ENCODE measurements at places on chromosomes 2 and 18.

GRCh38 chr2:210303498-210303897, 11.5 kb downstream of the MYL1 start:
- no peak for DNase-seq

- no peak for DNase-seq
Observed at GRCh38 chr2:42193722-42194187, 24.6 kb downstream of the EML4 start.

DNA sequence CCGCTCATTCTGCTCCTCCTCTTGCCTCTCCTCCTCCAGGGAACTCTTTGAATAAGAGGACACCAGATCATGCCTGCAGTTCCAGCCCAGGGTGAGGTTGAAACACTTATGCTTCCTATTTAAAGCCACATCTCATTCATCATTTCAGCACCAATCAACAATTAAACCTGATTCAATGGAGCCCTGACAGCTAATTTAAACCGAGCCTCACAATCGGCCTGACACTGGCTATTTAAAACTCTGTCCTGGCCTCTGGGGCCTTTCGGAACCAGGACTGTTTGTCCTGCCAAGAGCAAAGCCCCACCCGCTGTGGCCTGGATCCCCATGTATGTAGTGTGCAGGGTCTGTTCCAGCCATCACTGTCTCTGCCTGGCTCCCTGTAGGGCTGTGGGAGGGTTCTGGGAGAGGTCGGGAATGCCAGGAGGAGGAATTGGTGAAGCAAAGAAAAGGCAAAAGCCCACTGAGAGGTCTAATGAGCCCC, 97.4 kb downstream of the MCFD2 start:
- no peak for DNase-seq

DNA sequence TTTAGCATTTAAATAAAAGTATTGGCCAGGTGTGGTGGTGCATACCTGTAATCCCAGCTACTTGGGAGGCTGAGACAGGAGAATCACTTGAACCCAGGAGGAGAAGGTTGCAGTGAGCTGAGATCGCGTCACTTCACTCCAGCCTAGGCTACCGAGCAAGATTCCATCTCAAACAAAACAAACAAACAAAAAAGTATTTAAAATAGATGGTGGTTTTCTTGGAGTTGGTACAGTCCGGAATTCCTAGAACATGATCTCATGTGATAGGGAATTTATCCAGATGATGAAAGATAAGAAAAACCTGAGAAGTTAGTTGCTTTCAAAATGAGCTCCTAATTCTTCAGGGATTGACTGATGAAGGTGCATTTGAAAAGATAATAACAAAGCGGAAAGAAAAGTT, 62.0 kb downstream of the BIRC6 start:
- DNase-seq: peak; percentile 85

DNA sequence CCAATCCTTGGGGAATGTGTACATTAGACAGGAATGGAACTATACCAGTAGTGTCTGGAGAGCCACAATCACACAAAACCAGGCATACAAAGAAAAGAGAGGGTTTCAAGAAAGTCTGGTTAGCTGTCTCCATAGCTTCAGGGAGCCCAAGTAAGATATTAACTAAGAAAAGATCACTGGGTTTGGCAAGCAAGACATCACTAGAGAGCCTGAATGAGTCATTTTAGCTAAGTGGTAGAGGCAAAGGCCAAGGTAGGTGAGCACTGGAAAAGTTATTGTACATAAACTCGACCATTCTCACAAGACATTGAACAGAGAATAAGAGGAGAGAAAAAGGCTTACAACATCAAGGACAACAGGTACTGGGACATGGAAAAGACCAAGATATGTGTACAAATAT, 143.8 kb upstream of the ARL4C start:
- DNase-seq: no peak

GRCh38 chr2:214244847-214245246, 166.0 kb upstream of the VWC2L start:
- no peak for DNase-seq

- DNase-seq: no peak
Observed at GRCh38 chr18:56541340-56541739, 97.1 kb downstream of the TXNL1 start.

GRCh38 chr18:40608226-40608625, 1346.8 kb upstream of the PIK3C3 start:
- DNase-seq: no peak

DNA sequence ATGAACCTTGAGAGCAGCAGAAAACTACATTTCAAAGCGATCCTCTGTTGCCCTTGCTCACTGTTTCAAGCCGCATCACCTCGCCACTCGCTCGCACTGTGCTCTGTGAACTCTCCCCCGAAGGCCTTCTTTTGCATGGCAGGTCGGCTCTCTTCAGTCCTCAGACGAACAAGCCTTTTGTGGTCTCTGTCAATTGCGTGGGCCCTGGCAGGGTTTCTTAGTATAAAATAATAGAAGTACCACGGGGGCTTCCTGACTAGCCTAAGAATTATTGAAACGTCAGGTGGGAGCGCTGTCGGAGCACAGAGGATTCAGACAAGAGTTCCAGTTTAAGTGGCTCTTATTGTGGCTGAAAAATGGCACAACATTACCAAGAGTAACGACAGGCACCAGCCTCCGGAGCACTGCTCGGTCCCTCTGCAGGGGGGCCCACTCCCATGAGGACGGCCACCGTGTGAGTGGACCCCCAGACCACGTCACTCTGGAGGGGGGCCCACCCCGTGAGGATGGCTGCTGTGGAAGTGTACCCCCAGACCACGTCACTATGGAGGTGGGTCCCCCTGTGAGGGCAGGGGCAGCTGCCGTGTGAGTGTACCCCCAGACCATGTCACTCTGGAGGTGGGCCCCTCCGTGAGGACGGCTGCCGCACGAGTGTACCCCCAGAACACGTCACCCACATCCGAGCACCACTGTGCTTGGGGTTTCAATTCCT, 237.7 kb downstream of the HDAC4 start:
- DNase-seq: no peak

- no peak for DNase-seq
Observed at GRCh38 chr18:26764177-26764576, 101.3 kb downstream of the AQP4 start.

- no peak for DNase-seq
Observed at GRCh38 chr2:213420828-213421385, 136.6 kb downstream of the SPAG16 start.

DNA sequence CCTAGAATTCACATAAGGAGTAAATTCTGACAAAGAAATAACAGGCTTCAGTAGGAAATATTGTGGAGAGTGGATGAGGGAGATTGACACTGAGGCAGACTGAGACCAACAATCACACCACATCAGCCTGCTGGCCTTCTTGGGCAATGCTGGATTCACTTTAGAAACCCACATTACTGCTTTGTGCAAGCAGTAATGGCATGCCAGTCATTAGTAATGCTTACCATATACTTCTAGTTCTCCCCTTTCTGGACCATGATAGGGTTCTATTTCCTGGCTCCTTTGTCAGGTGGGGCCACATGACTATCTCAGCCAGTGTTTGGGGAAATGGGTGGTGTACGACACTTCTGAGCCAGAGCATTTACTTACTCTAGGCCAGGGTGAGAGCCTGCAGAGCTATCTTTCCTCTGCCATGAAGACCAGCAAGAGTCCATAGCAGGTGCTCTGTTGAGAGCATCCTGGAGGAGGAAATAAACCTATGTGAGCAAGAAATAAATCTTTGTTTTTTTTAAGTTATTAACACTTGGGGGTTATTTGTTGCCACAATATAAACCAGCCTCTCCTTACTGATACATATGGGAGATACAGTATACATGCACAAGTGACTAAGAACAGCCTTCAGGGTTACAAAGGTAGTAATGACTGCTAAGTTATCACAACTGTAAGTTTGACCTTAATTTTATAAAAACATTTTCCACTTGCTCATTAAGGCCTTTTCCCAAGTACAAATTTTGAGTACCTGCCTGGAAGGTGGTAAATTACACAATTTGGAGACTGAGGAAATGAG, 89.3 kb upstream of the TANK start:
- DNase-seq: no peak

DNA sequence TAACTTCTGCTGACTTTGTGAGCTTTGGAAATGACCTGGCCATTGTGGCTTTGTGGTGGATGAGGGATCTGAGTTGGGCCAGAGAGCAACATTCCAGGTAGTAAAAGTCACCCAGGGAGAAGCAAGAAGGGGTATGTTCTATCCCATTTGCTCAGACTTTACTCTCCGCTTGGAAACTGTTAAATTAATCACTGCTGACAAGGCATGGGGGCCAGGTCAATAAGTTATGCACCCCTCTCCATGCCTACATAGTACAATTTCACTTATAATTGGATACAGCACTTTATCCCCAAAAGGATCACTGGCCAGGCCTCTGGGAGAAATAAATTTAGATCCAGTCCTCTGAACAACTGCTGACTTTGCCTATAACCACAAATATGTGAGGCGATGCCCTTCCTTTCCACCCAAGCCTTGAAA, 92.1 kb downstream of the RPRM start:
- no peak for DNase-seq

- peak; percentile 54 for DNase-seq
Observed at GRCh38 chr2:30239308-30239985, 8.1 kb downstream of the LBH start.

DNA sequence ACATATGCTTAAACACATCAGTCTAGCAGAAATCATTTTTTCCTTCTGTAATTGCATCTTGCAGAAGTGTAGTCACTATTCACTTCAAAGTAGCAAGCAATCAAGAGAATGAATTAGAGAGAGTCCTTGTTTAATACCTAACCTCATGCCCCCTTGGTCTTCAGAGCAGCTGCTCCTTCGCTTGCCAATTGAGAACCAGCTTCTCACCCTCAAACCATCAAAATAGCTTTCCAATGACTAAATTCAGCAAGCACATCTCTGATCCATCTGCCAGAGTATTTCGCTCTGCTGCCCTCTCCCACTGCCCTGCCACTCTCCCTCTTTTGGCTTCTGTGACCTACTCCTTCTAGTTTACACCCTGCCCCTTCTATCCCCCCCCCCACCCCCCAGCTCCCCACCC, 120.7 kb upstream of the AGAP1 start:
- peak; percentile 13 for DNase-seq

DNA sequence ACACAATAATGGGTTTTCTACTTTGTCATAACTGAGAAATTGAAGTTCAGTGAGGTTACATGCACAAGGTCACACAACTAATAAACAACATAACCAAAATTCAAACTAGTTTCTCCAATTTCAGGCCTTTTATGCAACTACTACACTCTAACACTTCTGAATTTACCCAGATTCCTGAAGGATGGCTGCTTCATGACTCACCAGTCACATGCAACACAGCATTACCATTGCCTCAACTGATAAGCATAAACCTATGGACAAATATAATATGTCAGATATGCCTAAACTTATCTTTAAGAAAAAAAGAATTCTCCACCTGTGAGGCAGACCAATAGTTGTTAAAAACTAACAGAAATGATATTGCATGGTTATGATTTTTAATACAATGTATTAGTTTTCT, 586.5 kb upstream of the SLC8A1 start:
- peak; percentile 50 for DNase-seq

- no peak for DNase-seq
Observed at GRCh38 chr2:241891315-241891987, 21.9 kb downstream of the RTP5 start.

GRCh38 chr2:30283931-30284565, 52.7 kb downstream of the LBH start:
- no peak for DNase-seq

DNA sequence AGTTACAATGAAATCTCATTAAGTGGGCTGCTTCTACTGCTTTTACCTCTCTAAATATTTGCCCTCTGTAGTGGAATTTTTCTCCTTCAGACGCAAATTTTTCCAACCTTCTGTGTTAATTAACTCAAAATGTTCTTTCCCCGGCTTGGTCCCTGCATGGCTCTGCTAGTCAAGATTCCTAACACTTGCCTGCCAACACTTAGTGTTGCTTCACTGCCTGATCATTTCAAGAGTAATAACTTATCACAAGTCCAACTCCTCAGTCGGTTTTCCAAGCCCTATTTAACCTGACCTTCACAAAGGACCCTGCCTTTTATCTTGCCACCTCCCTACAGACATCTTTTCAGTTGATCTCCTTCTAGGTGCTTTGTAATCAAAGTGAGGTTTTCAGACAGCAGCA, 142.7 kb downstream of the HRH4 start:
- no peak for DNase-seq

- no peak for DNase-seq
Observed at GRCh38 chr2:210536973-210537650, 19.3 kb upstream of the CPS1 start.

- no peak for DNase-seq
Observed at GRCh38 chr2:182971820-182972547, 66.3 kb downstream of the NCKAP1 start.

DNA sequence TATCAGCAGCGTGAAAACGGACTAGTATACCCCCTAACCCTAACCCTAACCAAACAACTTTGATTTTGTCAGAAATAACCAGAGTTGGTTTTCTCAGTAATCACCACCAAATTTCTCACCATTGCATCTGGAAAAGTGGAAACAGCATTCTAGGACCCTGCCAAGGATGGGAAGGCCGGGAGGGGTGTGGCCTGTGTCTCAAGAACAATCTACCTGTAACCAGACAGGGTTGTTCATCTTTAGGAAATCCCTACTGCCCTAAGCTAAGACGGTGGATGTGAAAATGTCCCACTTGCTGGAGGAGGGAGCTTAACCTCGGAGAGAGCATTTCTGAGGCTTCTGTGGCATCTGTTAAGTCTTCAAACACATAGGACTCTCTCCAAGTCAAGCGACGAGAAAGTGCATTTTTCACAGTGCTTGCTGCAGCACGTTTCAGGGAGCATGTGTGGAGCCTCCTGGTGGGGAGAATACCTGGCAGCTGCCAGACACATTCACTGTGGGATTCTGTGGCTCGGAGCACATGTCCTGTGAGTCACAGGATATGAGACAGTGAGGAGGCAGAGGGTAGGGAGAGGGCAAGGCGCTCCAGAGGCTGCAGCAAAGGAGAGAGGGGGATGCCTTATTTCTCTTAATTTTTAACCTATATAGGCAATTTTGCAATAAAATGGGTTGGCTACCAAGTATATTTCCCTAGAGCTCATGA, 207.5 kb downstream of the SPP2 start:
- DNase-seq: peak; percentile 99

DNA sequence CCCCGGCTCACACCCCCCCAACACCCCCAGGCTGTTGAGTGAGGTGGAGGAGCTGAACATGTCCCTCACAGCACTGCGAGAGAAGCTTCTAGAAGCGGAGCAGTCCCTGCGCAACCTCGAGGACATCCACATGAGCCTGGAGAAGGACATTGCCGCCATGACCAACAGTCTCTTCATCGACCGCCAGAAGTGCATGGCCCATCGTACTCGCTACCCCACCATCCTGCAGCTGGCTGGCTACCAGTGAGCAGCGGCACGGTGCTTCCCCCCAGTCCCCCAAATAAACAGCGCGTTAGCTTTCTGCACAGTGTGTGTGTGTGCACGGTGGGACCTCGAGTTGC, 5.3 kb downstream of the TEKT4 start:
- DNase-seq: no peak

GRCh38 chr2:108034843-108035242, 48.5 kb downstream of the SLC5A7 start:
- DNase-seq: no peak

GRCh38 chr2:131038258-131039100, 54.8 kb downstream of the FAM168B start:
- DNase-seq: no peak

Measured in ELR (cell line).